Common myeloid progenitor, CD34-positive (primary cell): ENCODE measurements at places on chromosomes 2 and 18.

- no peak for DNase-seq
Measured at GRCh38 chr2:174863183-174863582, 98.9 kb upstream of the CHRNA1 start.

DNA sequence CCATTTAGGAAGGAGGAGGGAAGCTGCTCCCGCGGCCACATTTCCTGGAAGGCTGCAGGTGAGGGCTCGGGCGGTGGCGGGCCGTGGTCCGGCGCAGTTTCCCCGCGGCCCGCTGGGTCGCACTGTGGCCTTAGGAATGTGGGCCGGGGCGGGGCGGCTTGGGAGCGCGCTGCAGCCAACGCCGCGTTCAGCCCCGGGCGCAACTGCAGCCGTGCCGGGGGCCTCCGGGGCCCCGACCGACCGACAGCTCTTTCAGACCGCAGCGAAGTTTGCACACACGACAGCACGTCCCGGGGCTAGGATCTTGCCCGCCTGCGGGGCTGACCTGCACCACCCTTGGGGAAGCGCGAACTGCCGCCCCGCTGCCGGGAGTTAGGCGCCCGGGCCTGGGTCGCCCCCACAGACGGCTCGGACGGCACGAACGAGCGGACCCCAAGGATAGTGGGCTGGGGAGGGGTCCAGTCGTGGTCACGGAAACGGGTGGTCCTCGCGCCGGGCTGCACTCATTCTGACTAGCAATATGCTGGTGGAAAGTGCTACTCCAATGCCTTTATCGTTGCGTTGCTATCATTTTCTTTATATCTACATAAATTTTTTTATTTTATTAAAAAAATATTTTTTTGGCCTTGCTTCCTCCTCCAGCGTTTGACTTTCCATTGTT is 69.9 kb upstream of the DLX2 start:
- peak; percentile 76 for DNase-seq

DNA sequence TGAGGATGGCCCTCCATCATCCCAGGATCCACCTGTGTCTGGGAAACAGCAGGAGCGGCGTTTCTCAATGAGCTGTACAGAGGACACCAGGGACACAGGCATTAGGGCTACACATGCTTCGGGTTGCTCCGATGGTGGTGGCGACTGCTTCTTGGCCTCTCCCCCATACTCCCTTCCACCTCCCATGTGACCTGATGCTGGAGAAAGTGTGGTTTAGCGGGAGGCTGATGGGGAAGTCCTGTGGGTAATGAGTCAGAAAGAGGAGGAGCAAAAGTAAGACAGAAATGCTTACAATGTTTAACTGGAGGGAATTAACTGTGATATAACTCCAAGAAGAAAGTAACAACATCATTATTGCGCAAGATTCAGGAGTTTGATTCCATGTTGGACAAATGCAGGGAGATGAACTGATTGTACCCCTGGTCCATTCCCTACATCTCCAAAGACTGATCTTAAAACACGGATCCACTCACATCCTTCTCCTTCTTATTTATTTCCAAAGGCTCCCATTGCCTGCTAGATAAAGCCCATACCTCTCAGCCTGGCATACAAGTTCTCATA is 186.6 kb downstream of the NRP2 start:
- DNase-seq = peak; percentile 94

DNA sequence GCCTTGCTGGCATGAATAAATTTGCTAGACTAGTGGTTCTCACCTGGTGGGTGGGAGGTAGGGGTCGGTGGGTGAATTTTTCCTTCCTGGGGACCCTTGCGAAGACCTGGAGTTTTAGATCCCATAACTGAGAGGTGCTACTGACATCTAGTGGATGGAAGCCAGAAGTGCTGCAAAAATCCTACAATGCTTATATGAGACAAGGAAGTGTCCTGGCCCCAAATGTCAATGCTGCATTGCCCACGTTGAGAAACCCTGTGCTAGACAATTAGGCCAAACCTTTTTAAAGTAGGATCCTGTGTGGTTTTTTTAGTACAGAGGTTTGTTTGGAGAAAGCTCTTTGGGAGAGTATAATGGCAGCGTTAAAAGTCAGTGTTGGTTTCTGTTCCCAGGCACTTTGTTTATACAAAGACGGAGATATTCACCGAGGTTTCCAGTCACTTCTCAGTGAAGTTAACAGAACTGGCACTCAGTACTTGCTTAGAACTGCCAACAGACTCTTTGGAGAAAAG is 9.6 kb downstream of the SERPINB8 start:
- DNase-seq = peak; percentile 69

DNA sequence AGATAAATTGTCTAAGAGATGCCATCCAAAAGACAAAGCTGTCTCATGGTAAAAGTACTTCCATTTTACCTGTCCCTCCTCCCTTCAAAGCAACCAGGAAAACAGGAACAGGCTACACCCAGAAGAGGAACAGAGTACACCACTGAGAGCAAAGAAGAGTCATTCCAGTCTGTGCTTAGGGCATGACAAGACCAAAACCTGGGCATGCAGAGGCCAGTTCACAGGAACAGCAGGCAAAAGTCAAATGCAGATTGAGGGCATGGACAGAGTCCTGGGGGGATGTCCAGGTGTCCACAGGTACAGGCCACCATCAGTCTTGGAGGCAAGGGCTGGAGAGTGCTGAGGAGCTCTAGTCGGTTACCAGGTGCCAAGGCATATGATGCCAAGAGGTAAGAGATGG is 23.7 kb downstream of the PLEK start:
- DNase-seq = no peak

DNA sequence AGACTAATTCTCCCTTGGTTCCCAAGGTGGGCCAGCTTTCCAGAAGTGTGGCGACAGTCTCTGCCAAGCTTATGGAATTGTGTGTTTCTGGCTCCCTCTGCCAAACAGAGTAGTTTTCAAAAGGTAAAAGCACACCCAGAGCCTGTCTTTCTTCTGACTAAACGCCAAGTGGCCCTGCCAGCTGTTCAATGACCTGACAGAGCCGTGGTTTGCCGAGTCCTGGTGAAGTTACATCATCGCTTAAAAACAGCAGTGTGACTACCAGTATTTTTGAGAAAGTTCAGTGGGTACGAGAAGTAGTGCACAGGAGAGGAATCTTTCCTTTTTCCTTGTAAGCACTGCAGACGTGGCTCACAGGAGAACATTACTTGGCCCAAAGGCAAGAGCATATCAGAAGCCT is 1.9 kb downstream of the PER2 start:
- no peak for DNase-seq

GRCh38 chr2:147756069-147756468 is 88.8 kb upstream of the ACVR2A start:
- DNase-seq = no peak

DNA sequence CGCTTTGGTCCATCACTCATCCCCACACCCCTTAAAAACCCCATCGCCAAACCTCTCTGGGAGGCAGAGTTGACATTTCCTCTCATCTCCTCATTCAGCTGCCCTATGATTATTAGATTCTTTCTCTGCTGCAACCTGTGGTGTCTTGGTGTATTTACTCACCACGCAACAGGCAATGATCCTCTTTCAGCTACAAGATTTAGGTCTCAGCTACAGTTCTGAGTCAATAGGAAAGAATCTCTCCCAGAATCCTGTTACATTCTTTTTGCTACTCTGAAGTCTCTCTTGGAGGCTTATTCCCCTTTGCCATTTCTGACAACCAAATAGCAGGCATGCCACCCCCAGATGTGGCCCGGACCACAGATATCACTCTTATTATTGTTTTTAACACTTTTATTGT is 468.3 kb upstream of the GYPC start:
- no peak for DNase-seq

GRCh38 chr2:128250229-128251025 is 68.2 kb downstream of the HS6ST1 start:
- no peak for DNase-seq

DNA sequence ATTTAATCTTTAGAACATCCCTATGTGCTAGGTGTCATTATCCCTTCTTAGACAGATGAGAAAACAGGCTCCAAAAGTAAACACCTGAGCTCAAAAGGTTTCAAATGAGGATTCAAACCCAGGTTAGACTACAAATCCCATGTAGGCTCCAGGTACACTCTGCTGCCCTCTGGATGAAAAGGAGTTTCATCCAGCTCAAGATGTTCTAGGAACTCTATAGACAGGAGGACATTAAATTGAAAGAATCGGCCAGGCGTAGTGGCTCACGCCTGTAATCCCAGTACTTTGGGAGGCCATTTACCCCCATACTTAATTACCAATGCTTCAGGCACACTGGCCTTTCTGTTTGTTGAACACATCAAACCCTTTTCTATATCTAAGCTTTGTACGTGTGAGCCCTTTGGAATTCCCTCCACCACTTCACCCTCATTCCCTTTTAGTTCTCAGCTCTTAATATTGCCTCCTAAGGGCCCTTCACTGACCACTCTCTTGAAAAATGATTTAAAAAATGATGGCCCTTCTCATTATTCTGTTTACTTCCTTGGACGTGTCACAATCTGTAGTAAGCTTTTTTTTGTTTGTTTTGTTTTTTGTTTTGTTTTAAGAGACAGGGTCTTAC is 10.7 kb downstream of the SLC25A12 start:
- no peak for DNase-seq

GRCh38 chr2:191479680-191480023 is 198.3 kb upstream of the NABP1 start:
- no peak for DNase-seq

DNA sequence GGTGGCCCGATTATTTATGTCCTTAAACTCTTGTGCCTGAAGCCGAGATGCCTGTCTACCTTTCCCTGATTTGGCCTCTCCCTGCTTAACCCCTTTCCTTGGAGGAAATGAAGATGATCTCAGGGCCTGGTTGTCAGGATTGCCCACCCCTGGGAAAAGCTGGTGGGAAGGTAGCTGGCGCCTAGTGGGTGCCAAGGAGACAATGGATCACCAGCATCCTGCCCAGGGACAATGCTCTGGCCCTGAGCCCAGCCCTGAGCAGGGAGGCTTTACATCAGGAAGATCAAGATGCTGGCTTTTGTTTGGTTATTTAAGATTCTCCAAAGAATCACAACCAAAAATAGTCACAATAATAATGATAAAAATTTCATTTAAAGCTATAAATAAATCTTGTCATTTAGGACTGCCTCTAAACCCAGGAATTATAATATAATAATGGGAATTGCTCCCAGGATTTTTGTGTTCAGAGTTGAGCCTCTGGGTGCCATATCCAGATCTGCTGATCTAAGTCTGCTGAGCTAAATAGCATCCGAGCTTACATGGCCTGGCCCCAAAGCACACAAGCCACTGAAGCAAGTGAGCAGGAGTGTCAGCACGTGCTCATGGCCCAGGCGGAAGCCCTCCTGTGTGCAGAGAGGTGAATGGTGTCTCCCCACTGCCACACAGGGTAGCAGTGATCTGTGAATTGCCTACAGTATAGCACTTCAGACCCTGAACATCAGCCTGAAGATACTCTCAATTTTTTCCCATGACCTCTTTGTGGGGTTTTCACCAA is 57.8 kb upstream of the MAP3K20 start:
- no peak for DNase-seq

- DNase-seq = no peak
Measured at GRCh38 chr2:158779621-158780020, 15.5 kb upstream of the DAPL1 start.
